GM13977 (cell line): ENCODE measurements at places on chromosomes 7 and 10.

- DNase-seq, result no peak
These were observed 48.1 kb downstream of the INSYN2A start for GRCh38 chr10:127148066-127148932.

GRCh38 chr7:151191544-151191943 is 4.5 kb upstream of the ASB10 start:
- DNase-seq, result no peak

DNA sequence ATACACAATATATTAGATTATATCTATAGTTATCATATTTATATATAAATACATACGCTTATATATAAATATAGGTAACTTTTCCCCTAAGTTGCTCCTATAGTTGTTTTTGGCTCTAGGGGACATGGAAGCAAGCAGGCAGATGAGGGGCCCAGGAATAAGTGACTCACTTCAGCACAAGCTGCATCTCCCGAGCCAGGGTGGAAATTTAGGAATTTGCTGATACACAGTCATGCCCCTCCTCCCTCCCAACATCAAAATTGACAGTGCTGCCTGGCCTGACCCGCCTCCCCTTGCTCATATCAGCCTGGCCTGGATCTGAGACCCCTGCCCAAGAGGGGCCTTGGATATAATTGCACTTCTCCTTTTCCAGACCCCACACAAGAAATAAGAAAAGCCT is 33.8 kb downstream of the MKI67 start:
- DNase-seq, result no peak

DNA sequence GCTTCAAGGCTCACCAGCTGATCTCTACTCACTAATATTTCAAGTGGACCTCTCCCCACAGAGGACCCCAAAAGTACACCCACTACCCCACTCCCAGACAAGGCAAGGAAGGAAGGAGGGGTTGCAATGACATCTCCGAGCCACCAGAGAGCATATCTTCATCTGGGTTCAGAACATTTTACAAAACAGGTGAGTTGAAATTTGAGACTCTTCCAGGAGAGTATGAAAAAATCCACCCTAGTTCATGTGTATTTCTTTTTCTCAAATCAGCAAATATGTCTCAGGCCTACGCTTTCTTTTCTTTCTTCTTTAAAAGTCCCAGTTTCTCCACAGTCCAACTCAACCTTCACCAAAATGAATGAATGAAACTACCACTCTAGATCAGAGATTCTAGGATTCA is 61.9 kb downstream of the SGMS1 start:
- DNase-seq, result peak; percentile 44

DNA sequence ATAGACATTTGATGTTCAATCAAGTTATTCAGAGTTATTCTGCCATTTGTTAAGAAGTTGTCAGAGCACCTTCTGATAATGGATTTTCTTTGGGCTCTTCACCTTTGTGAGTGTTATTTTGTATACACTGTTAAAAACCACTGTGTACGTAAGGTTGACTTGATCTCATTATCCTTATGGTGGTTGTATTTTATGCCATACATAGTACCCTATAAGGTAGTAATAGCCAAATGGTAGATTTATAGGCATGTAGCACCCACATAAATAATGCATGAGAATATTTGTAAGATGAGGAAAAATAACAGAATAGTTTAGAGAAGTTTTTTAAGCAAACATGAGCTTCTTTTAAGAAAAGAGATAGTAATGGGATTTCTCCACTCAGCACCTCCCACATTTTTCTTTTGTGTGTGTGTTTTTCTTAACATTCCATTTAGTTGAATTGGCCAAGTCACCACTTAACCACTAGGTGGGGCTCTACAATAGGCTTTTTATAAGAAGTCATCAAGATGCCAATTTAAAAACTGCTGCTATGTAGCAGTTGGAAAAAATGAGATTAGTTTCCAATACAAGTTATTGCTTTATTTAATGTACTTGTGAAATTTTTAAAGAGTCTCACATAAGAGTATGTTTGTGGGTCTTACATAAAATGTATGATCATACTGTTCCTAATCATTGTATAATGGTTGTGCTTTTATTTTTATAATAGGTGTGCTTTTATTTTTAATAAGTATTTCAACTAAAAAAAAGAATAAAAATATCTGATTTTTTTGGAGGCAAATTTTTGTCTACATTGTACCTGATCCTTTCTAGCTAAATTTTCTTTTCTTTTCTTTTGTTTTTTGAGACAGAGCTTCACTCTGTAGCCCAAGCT is 41.1 kb upstream of the STMP1 start:
- DNase-seq, result peak; percentile 23
